T47D (cell line): ENCODE measurements at places on chromosomes 2 and 18.
A peak's percentile ranks its signal among the peaks of the same experiment; 100 is the strongest.

GRCh38 chr2:73101626-73102256, 11.0 kb downstream of the RAB11FIP5 start:
- DNase-seq: no peak

GRCh38 chr18:58106289-58107070, 62.5 kb downstream of the NEDD4L start:
- DNase-seq: no peak

GRCh38 chr2:200850512-200851256, 13.8 kb downstream of the CLK1 start:
- no peak for DNase-seq

DNA sequence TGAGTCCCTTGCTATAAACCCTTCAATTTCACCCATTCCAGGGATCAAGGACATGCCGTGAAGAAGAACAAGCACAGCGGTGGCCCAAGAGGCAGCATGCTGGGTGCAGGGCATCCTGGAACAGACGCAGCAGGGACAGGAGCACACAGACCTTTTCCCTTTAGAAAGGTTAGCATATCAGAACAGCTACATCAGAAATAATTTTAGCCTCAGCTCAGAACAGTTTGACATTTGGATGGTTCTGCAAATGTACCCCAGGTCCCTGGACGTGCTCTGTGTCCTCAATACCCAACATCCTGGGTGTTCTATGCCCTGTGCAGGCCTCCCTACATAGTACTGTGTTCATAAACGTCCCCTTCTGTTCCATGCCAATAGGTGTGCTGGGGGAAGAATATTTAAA, 80.4 kb downstream of the MYOM1 start:
- no peak for DNase-seq

GRCh38 chr2:165281387-165281786, 42.2 kb downstream of the SCN2A start:
- DNase-seq: no peak

DNA sequence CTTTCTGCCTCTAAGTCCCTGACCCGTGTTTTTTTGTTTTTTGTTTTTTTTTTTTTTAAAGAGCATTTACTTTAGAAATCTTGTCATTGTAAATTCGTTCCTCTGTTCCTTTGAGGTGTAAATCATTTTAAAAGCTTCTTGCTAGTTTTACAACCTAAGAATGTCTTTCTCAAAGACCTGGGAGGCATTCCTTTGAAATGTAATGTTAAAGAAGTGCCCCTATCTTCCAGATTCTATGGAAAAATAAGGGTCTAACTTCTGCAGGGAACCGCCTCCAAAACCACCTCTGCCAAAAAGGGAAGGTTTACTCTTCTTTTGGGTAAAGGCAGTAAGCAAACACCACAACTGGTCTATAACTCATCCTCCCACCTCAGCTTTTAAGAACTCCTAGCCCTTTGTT, 259.6 kb upstream of the ZNF804A start:
- no peak for DNase-seq

GRCh38 chr2:5674026-5674340, 18.2 kb upstream of the SOX11 start:
- DNase-seq: no peak

DNA sequence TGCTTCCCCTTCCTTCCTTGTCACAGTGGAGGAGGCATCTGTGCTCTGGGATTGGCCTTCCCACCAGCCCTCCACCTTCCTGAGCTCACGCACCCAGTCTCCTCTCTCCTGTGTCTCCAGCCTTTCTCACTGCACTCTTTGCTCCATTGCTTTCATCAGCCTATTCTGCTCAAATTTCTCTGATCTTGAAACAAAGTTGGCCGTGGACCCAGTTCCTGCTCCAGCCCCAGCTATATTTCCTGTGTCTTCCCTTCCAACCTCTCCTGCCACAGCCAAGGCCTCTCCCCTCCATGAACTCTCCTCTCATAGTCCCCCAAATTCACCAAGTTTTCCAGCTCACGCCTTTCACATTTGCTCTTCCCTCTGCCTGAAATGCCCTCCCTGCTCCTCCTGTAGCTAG, 226.6 kb upstream of the AGAP1 start:
- DNase-seq: no peak

GRCh38 chr2:96330407-96330806, 5.2 kb upstream of the NCAPH start:
- no peak for DNase-seq

GRCh38 chr18:78144669-78145068, 834.9 kb upstream of the SALL3 start:
- DNase-seq: no peak

GRCh38 chr2:24828238-24828996, 35.2 kb downstream of the CENPO start:
- DNase-seq: no peak

DNA sequence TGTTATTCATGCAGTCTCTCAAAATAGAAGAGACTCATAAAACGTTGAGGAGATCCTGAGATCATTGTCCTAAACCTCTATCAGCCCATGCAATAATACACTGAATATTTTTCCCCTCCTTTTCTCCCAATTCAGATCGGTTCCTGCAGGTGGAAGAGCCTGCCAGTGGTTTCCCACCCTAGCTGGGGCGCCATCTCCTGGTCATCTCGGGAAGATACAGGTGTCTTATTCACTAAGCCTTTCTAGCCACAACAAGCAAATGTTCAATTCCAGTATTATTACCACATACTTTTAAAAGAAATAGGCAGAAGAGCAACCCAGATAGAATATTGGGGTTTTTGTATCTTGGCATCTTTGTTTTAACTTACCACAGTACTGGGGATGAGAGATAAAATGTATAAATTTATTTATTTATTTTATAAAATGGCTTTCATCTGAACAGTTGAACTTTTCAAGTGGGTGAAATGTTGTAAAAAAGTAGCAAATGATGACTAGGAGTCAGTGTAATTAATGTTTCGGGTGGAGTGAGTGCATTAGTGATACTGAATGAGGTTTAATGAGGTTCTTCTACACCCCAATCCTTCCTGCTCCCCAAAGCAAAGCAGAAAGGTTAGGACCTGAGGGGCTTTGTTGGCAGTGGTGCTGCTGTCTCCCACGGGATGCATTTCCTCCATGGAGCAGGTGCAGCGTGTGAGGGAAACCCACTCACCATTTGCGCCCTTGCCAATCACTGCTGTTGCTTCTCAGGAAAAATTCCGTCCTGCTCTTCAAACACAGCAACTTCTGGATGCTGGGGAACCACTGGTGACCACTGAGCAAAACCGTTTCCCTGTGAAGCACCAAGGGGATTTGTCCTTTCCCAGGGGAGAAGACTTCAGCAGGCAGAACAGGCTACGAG, 147.1 kb upstream of the FHL2 start:
- peak; percentile 73 for DNase-seq

- peak; percentile 36 for DNase-seq
These were observed 314.0 kb upstream of the REV1 start for GRCh38 chr2:99803846-99804245.

GRCh38 chr2:170778900-170779299, 8.7 kb downstream of the ERICH2 start:
- no peak for DNase-seq

DNA sequence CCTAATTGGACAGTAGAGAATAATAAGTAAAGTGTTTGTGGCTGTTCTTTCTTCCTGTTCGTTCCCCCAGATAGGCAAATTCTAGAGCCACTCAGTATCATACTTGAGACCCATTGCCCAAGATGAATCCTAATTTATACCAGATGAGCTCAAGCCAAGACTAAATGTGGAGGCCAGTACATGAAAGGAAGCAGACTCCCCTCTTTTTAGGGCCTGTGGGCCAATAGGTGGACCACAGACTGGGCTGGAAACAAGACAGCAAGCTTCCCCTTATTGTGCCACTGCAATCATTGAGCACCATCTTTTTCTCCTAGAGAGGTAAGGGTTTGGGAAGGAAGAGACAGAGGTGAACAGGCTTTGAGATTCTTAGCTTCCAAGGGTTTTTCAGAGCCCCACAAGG, 141.9 kb downstream of the MGAT5 start:
- no peak for DNase-seq

GRCh38 chr2:83388804-83389203, 1070.3 kb downstream of the SUCLG1 start:
- DNase-seq: no peak

DNA sequence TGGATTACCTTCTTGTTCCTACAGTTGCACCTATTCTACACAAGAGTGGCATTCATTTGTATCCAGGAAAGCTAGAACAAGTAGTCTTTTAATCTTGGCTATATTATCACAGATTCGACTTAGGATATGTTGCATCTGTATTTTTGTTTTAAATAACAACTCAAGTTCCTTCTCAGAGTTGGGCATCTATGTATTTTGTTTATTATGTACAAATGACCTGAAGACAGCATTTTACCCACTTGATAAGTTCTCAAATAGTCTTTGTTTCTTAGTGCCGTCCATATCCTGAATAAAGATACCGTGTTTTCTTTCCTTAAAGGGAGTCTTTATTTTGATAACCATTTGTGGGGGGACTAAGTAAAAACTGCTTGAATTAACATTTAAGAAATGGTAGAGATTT, 2.9 kb downstream of the ITPRID2 start:
- DNase-seq: no peak

GRCh38 chr2:12928197-12928774, 211.6 kb downstream of the TRIB2 start:
- no peak for DNase-seq

DNA sequence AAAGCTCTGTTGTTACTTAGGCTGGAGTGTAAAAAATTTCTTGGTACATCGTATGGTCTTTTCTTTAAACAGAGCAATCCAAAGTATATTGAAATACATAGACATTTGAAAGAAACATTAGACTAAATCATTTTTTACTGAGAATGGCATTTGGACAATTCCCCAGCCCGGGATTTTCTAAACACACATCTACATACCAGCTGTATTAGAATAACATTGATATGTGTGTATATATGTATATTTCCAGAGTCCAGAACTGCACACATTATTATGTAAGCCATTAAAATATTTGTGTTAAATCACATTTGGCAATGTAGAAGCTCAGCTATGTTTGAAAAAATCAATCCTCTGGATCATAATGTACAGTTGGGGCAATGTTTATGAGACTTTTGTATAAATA, 1853.6 kb upstream of the LRRTM1 start:
- DNase-seq: no peak
